Spinal cord (tissue), 10 donors: ENCODE measurements at places on chromosomes 4 and X. TPM values are rescaled to one million over a fixed set of nuclear protein-coding genes. Genes with fewer than 3 reads are reported as not detected.
A peak's percentile ranks its signal among the peaks of the same experiment; 100 is the strongest.

ENAM gene
- not detected for total RNA-seq

DNA sequence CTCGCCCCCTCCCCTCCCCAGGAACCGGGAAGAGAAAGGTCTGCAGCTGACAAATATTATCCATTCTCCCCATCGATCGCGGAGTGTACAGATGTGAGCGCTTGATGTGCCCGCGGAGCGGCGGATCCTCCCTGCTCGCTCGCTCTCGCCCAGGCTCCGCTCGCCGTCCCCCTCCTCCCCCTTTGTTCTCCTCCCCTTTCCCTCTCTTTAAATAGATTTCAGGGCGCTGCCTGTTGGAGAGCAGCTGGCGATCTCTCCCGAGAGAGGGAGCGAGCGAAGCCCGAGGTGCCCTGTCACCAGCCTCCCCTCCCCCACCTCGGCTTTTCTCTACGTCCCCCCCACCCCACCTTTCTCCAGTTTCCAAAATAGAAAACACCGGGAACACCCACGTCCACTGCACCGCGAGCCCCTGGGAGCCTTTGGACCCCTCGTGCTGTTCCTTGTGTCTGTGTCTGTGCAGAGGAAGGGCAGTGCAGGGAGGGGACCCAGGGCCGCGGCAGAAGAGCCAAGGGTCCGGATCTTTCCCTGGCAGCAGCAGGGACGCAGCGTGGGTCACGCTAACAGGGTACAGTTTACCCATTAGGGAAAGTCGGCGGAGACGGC is 56.6 kb upstream of the BCOR start:
- H3K4me3 ChIP-seq = peak overlapping the region; percentile 45
- DNase-seq = no peak
- H3K27ac ChIP-seq = peak overlapping the region; percentile 64
- H3K4me1 ChIP-seq = peaks cover 55% of the 10 kb centered on the region
- H3K27me3 ChIP-seq = peaks cover 64% of the 10 kb centered on the region

- H3K4me3 ChIP-seq = no peak overlapping the region
- no peaks in the 10 kb centered on the region for H3K4me1 ChIP-seq
- no peaks in the 10 kb centered on the region for H3K36me3 ChIP-seq
- no peak overlapping the region for H3K27ac ChIP-seq
- no peaks in the 10 kb centered on the region for H3K27me3 ChIP-seq
- DNase-seq = no peak
These were observed 96.5 kb downstream of the WWC2 start for GRCh38 chr4:183195534-183195933.

DNA sequence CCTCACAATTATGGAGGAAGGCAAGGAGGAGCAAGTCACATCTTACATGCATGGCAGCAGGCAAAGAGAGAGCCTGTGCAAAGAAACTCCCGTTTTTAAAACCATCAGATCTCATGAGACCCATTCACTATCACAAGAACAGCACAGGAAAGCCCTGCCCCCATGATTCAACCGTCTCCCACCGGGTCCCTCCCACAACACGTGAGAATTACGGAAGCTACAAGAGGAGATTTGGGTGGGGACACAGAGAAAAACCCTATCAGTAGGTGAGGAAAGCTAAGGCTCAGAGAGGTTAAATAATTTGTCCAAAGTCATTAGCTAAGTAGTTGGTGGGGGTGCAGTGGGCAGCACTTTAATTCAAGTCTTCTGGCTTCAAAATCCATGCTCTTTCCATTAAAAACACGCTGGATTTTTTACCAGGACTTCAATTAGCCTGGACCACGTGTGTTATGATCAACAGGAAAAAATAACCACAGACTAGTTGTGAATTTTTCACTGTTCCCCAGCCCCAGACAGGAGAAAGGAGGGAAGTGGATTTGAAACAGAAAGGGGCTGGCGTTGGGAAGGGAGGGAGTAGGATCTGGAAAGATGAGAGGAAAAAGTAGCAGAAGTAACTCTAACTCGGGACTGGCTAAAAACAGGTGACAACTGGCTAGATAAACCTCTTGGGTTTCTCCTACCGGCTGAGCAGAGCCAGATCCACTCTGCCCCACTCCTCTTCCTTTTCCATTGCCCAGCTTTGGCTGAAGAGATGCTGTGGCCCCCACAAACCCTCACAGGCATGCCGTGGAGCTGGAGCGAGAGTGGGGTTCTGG is 986 bp downstream of the MTMR8 start:
- peaks cover 6% of the 10 kb centered on the region for H3K4me1 ChIP-seq
- no peak for DNase-seq
- H3K36me3 ChIP-seq = no peaks in the 10 kb centered on the region
- H3K27ac ChIP-seq = no peak overlapping the region
- H3K27me3 ChIP-seq = no peaks in the 10 kb centered on the region

DNA sequence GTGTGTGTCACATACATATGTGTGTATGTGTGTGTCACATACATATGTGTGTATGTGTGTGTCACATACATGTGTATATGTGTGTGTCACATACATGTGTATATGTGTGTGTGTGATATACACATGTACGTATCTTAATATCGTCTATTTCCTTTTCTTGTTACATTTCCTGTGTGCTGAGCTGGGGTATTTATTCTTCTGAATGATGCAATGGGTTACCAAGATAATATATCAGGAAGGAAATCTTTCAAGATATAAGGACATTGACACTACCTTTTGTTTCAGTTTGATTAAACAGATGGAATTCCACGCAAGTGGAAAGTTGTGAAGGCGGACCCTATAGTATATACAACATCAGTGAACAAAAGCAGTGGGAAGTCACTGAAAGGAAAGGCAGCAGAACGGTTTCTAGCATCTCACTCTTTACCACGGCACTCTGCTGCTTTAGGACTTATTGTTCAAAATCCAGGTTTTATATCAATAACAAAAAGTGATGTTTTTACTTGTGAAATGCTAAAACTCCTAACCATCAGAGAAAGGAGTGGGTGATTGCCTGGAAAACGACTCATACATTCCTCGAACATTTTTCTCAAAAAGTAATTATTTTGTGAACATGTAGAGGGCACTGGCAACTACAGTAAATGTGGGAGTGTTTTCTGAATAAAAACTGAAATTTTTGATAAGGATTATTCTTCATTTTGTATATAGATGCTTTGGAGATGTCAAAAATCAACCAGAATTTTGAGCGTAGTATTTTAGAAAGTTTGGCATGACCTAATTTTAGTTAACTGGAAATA is 43.1 kb upstream of the IL21 start:
- H3K4me3 ChIP-seq = no peak overlapping the region
- no peaks in the 10 kb centered on the region for H3K27me3 ChIP-seq

DNA sequence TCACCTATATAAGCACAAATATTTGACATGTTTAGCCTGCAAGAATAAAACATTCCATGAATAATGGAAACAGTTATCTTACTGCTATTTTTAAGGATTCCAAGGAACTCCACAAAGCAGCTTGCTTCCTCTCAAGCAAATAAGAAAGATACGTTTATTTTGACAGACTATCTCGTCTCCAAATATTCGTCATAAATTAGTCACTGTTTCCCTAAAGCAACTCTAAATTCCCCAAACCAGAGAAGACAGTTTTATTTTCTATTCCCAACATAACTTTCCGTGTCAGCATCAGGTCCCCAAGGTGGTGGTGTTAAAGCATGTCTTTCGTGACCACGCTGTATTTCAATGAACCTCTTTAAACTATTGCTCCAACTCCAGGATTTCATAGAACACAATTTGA is 24.3 kb upstream of the DKK2 start:
- H3K4me1 ChIP-seq = no peaks in the 10 kb centered on the region
- no peak overlapping the region for H3K27ac ChIP-seq

UBL4A gene
- total RNA-seq = 32.1 TPM

LSM6 gene
- total RNA-seq = 29.3 TPM

DNA sequence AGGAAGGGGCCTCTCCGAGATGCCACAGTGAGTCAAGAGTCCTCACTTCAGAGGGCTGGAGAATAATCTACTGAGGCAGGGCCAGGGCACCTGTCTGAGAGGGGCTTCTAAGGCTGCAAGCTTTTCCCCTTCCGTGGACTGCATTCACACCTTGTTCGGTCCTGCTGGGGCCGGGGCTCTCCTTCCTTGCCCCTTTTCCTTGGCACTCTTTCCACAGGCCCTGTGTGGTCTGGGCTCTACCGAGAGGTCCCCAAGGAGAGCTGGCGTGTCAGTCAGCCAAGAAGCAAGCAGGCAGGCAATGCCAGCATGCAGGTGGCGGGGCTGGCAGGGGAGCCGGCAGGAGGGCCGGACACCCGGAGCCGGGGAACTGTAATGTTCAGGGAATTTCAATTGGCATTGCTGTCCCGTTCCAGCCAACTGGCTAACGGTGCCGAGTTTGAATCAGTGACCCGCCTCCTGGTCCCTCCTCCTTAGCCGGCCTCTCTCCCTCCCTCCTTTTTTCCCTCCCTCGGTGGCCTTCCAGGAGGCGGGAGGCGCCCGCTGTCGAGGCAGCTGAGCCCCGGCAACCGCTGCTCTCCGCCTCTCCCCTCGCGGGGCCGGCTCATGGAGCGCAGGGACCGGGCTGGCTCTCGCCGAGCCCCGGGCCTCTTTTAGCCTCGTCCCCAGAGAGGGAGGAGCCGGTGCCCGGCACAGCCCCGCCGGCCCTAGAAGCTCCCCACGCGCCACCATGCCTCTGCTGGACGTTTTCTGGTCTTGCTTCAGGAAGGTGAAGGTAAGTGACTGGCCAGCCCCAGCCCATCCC is at the start of gene STARD8:
Gene STARD8, plus strand, starts transcription at position 511 of the 802 bp plus-strand sequence. Its CDS starts 217 bp downstream, at position 728.
- no peak for DNase-seq
- peaks cover 9% of the 10 kb centered on the region for H3K4me1 ChIP-seq
- H3K4me3 ChIP-seq = peak within 1 kb of the TSS; percentile 29
- peaks cover 3% of the 10 kb centered on the region for H3K27me3 ChIP-seq
- H3K27ac ChIP-seq = no peak within 1 kb of the TSS
- no peaks in the 10 kb centered on the region for H3K36me3 ChIP-seq

TCP11X2 gene
- total RNA-seq = 0.39 TPM

DNA sequence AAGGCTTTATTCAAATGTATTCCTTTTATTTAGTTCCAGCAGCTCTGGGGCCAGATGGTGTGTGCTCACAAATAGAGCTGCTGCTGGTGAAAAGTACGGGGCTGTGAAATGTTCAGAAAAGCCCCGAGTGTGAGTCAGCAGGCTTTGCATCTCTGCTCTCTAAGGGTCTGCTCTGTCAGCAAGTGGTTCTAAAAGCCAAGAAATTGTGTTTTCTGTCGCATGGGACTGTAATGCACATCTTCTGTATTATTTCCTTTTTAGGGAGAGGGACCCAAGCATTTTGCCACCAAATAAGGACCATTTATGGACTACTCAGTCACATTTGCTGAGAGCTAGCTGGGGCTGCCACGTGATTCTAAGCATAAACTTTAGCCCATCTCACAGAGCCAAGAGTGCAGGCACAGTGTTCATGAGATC is 82.9 kb upstream of the NHS start:
- H3K4me3 ChIP-seq = no peak overlapping the region
- no peak overlapping the region for H3K27ac ChIP-seq
- peaks cover 4% of the 10 kb centered on the region for H3K27me3 ChIP-seq
- H3K36me3 ChIP-seq = no peaks in the 10 kb centered on the region

GRCh38 chr4:75735525-75735924 is 11.1 kb downstream of the USO1 start:
- no peaks in the 10 kb centered on the region for H3K4me1 ChIP-seq
- H3K4me3 ChIP-seq = no peak overlapping the region
- H3K36me3 ChIP-seq = peaks cover 3% of the 10 kb centered on the region
- no peaks in the 10 kb centered on the region for H3K27me3 ChIP-seq
- no peak for DNase-seq
- no peak overlapping the region for H3K27ac ChIP-seq

CLDN34 gene
- 0.30 TPM for total RNA-seq

DNA sequence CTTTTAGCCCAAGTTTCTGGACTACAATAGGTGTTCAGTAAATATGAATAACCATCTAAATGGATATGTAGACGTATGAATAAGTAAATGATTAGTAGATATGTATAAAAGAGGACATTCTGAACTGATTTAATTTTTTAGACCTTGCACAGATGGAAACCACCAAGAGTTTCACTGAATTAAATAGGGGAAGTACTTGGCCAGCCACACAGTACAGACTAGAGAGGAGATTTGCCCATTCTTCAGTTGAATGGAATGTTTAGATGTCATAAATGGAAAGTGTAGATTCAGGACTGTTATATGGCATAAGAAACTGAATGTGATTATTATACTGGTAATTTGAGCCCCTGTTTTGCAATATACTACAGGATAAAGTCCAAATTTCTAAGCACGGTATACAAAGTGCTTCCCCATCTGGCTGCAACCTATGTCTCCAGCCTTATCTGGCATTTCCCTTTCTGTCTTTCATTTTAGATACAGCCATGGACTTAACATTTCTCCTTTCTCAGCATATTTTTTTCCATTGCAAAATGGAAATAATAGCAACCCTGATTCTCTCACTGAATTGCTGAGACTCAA is 137.8 kb upstream of the HS3ST1 start:
- H3K27ac ChIP-seq = no peak overlapping the region
- no peaks in the 10 kb centered on the region for H3K27me3 ChIP-seq
- no peaks in the 10 kb centered on the region for H3K4me1 ChIP-seq
- no peak overlapping the region for H3K4me3 ChIP-seq
- DNase-seq = no peak

- no peaks in the 10 kb centered on the region for H3K4me1 ChIP-seq
- no peaks in the 10 kb centered on the region for H3K36me3 ChIP-seq
- no peak overlapping the region for H3K4me3 ChIP-seq
- H3K27me3 ChIP-seq = no peaks in the 10 kb centered on the region
These were observed 2197.7 kb downstream of the ARAP2 start for GRCh38 chr4:34046580-34046979.

DNA sequence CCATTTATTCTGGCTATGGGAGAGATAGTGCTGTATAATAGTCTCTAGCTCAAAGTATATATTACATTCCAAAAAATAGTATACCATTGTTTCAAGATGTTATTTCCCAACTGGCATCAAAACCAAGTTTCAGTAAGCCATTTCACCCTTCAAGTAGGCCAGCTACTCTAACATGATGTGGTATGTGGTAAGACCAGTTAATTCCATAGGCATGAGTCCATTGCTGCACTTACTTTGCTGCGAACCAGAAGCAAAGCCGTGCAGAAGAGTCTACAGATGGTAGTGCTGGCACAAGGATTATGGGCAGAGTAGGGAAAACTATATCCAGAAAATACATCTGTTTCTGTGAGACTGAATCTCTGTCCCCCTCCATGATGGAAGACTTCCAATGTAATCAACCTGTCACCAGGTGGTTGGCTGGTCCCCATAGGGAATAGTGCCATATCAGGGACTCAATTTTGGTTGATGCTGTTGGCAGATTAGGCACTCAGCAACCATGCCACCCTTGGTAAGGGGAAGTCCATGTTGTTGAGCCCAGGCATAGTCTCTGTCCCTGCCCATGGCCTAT is 49.8 kb upstream of the HSD17B10 start:
- H3K4me3 ChIP-seq = no peak overlapping the region
- H3K4me1 ChIP-seq = peaks cover 7% of the 10 kb centered on the region
- peaks cover 25% of the 10 kb centered on the region for H3K27me3 ChIP-seq
- DNase-seq = peak; percentile 58
- no peak overlapping the region for H3K27ac ChIP-seq
